ENCODE measurements at places on chromosomes 1 and 21.

GRCh38 chr1:221839782-221840395 is 98.0 kb upstream of the DUSP10 start:
- peak; percentile 86 for DNase-seq

DNA sequence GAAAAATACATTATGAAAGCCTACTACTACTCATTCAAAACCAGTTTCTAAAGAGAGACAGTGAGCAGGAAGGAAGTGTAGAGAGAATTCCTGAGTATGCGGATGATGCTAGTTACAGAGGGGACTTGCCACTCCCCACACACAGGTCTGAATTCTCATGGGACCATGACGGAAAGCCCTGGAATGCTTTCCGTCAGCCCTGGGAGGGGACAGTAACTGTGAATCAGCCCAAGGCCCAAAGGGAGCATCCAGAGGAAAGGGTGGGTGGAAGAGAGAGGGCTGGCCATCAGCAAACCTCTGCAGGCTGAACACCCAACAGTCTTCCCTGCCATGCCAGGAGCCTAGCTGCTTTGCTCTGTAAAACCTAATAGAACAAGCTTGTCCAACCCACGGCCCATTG is 36.4 kb downstream of the RCSD1 start:
- DNase-seq: peak; percentile 98

DNA sequence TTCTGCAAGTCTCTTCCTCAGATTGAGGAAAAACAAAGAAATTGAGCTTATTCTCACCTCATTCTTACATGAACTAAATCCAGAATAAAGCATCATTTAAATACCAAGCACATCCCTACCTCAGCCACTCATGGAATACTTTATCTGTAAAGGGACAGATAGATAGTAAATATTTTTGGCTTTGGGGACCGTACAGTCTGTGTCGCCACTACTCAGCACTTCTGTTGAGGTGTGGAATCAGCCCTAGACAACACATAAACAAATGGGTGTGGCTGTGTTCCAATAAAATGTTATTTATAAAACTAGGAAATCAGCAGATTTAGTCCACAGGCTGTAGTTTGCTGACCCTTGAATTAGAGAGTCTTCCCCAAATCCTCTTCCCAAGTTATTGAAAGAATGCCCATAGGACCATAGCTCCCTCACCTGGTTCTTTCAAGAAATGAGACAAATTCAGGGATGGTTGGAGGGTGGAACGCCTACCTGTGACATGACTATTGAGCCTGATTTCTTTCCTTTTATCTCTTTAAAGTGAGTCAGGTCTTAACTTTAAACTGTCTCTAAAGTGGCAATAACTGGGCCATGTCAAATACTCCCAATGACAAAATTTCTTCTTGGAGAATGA is 878.5 kb downstream of the USP25 start:
- DNase-seq: no peak

DNA sequence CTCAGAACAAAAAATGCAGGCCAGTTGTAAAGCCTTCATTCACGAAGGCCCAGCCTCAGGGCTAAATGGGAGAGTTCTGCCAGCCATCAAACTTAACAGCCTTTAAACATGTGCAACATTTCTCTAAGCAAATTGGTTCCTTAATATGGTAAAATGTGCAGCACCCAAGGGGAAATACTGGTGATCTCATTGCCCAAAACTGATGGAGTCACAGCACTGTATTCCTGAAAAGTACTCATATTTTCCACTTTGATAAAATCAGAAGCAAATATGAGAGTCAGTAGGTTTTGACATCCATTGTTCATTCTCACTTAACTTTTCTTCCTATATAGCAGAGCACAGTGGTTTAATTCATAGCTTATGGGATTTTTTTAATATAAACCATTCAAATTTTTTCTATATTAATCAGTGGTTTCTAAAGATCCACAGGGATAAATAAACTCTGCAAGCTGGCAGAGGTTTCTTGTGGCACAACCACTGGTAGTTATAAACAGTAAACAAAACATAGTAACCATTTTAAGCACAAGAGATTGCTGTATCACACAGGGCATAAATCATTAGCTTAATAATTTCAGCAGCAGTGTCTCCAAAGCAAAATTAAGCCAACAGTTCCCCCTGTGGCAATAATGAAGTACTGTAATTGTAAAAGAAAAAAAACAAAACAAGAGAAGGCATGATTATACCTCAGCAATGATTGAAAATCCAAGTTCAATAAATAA is 106.9 kb upstream of the LYPLAL1 start:
- DNase-seq: peak; percentile 78

DNA sequence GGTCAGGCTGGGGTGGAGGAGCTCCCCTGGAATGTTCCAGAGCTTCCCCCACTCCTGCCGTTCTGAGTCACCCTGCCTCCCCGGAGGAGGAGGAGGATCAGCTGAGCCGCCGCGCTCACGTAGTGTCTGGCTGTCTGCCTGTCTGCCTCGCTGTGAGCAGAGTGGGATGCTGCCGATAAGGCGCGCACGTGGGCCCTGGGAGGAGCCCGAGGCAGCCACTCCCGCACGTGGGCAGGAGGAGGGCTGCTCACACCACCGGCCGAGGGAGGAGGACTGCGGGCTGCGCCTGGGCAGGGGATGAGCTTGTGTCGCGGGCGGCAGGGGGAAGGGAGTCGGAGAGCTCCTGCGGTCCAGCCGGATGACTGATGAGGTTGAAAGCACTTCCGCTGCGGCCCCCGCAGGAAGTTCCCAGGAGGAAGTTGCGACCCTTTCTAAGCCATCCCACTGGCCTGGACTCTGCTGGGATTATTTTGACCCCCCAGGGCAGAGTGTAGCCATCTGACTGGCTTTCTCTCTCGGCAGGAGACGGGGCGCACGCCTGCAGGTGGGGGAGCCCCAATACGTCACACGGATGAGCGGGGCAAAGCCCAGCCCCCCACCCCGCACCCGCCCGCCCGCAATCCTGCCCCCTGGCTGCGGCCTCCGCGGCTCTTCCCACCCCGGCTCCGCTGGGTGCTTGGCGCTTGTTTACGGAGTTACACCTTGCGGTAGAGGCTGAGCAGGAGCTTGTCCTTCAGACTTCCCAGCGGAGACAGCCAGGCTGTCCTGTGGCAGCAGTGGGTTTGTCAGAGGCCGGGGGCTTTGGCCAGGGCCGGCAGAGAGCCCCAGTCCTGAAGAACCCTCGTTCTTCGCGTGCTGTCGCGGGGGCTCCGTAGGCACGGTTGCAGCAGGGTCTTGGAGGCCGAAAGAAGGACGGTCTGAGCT is 9.8 kb downstream of the PDXK start:
- peak; percentile 99 for DNase-seq

DNA sequence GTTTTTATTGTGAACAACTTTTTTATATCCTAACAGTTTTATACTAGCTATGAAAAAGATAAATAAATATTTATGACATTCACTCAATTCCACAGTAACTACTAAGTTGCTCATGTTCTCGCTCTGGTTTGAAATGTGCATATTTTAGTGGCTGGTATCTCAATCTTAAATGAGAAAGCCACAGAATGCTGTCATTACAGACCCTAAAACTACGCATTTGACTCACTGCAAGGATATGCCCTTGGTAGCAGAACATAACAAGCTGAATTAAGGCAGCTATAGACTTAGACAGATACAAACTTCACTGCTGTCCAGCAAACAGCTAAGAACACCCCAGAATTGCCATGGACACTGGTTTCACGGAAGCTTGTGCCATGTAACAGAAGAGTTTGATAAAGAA is 19.0 kb downstream of the DAB1 start:
- peak; percentile 3 for DNase-seq

DNA sequence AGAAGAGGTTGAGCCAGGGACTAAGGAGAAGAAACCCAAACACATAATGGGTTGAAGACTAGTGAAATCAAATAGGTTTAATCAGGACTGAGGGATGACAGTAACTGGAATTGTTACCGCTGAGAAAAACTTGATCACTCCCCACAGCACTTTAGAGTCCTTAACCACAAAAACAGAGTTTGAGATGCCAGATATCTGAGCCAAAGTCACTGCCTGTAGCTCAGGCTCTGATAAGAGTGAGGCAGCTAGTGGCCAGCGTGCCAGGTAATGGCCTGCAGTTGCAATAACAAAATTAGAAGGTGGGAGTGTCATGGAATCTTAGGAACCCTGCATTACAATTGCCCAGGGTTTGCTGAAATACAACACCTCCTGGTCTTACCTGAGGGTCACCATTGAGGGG is 48.0 kb downstream of the PRKAB2 start:
- no peak for DNase-seq

- DNase-seq: peak; percentile 67
These were observed 52.7 kb upstream of the EIF4G3 start for GRCh38 chr1:21229246-21230000.

DNA sequence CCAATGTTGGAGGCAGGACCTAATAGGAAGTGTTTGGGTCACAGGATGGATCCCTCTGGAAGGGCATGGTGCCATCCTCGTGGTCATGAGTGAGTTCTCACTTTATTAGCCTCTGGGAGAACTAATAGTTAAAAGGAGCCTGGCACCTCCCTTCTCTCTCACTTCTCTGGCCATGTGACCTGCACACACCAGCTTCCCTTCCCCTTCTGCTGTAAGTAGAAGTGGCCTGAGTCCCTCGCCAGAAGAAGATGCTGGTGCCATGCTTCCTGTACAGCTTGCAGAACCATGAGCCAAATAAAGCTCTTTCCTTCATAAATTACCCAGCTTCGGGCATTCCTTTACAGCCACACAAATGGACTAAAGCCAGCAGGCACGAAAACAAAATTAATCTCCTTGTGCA is 23.6 kb downstream of the ACOT7 start:
- no peak for DNase-seq

DNA sequence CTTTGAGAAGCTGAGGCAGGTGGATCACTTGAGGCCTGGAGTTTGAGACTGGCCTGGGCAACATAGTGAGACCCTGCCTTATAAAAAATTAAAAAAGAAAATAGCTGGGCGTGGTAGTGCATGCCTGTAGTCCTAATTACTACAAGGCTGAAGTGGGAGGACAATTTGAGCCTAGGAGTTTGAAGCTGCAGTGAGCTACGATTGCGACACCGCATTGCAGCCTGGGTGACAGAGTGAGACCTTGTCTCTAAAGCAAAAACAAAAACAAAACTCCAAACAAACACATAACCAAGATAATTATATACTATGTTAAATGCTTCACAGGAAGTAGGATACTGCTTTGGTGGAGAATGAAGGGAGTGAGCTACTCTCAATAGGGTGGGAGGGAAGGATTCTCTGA is 5.4 kb upstream of the PAFAH2 start:
- no peak for DNase-seq

DNA sequence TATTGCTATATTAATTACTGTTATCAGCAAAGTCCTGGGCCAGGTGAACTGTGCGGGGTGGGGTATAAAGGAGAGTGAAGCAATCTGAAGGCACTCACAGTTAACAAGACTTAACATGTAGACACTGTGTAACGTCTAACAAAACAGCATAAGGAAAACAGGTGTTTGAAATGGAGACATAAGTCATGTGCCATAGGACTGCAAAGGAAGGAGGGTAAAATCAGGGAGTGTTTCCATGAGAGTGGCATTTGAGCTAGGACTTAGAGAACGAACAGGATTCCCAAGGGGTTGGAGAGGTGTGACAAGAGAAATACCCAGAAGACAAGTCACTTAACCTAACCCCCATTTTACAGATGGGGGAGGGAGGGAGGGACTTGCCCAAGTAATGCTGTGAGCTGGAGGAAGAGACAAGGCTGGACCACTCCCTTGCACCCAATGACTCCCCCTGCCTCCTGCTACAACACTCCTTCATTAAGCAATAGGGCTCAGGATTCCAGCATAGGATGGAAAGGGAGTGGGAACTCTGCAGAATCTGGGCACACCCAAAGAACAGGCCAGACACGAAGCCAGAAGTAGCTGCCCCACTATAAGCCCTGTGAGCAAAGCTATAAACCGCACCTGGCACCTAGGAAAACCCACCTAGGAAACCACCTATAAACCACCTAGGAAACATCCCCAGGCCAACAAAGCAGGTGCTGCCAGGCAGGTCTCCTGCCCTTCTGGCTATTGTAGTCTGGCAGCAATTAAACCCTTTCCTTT is 6.6 kb downstream of the PEF1 start:
- DNase-seq: no peak

- peak; percentile 78 for DNase-seq
These were observed 26.8 kb downstream of the TMPRSS2 start for GRCh38 chr21:41481191-41481590.

DNA sequence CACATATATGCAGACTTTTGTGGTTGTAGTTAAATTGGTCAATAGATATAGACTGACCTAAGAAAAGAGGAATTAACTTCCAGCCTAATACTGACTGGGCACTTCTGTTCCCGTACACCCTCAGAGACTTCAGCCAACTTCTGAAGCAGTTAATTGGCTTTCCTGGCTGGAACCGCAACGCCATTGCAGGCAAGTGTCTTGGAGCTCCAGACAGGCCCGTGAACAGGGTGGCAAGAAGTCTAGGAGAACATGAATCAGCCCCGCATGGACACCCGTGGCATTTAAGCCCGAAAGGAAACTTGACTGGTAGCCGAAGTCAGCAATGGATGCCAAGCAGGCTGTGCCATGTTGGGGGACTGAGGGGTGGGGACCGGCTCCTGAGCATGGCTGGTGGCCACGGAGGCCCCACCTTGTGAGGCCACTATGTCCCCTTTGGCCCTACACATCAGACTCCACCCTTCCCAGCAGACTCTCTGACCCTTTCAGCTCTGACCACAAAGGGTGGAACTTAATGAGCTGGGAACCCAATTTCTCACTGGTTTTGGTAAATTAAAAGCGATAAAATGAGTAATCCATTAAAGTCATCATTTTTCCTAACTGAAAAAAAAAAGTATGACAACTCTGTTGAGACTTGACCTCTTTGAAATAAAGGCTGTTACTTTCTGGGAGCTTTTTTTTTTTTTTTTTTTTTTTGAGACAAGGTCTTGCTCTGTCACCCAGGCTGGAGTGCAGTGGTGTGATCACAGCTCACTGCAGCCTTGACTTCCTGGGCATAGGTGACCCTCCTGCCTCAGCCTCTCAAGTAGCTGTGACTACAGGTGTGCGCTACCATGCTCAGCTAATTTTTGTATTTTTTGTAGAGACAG is 54.1 kb downstream of the RUNX1 start:
- peak; percentile 70 for DNase-seq

DNA sequence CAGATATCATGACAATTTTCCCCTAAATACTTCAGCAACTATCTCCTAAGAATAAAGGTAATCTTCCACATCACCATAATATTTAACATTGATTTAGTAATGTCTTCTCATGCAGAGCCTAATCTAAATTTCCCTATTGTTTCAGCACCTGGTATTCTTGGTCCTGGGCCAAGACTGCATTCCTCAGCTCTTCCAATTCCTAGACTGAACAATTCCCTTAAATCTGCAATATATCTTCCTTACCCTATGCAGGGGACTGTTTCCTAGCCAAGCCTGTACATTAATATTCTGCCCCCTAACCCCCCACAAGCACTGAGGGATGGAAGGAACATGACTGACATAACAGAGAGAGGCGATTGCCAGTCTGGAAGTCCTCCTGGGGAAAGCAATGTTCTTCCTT is 28.7 kb upstream of the DISP1 start:
- no peak for DNase-seq

GRCh38 chr1:234925440-234926263 is 203.0 kb downstream of the TOMM20 start:
- peak; percentile 98 for DNase-seq

- peak; percentile 72 for DNase-seq
These were observed 18.8 kb upstream of the MAP1LC3C start for GRCh38 chr1:242017580-242018233.
